ENCODE measurements at places on chromosomes 6 and 20.

GRCh38 chr20:20941468-20941889 lies 164.7 kb downstream of the LINC00237 start:
- no peak for DNase-seq

GRCh38 chr20:24987873-24988835 lies 4.4 kb downstream of the APMAP start:
- no peak for DNase-seq

- DNase-seq, result no peak
Observed at GRCh38 chr6:157456524-157456829, 75.5 kb downstream of the ZDHHC14 start.

DNA sequence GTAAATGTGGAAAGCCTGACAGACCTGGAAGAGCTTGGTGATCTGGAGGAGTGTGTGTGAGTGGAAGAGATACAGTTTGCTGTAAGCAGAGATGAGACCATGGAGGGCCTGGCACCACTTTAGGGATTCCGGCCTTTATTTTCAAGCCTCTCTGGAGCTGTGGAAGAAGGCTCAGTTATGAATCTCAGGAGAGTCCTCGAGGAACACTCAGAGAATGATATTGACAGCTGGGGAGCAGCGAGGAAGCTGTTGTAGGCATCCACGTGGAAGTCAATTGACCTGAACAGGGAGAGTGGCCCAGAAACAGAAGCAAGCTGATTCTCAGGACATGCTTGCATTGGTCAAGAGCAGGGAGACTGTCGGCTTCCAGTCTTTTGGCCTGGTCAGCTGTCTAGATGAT lies 108.4 kb upstream of the FOXQ1 start:
- DNase-seq, result no peak
